ENCODE measurements at places on chromosomes 3 and 15.

DNA sequence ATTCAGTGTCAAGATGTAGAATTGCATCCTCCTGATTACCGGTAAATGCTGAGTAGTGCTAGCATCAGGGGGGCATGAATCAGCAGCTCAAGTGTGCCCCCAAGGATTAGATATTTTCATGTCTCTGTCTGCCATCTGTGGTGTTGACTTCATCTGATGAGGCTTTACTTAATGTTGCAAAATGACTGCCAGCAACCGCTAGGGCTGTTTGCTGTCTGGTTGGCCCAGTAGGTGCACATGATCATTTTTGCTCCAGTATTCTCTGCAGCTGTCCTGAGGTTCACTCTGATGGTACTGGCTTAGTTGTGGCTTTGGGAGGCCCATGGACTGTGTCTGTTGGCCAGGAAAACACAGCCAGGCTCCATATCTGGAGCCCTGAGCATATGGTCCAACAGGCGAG, 316.4 kb downstream of the SOX2 start:
- no peak for DNase-seq

- DNase-seq = no peak
These were observed 18.4 kb upstream of the OPA1 start for GRCh38 chr3:193574488-193575070.

DNA sequence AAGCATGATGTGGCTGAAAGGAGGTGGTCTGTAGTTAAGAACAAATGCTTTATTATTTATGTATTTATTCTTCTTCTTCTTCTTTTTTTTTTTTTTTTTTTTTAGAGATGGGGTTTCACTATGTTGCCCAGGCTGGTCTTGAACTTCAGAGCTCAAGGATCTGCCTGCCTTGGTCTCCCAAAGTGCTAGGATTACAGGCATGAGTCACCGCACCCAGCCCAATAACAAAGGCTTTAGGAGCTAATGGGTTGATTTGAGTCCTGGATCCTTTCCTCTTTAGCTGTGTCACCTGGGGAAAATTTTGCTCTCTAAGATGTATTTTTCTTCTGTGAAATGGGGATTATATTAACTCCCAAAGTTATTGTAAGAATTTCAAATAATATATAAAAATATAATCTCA, 168.8 kb downstream of the PEX5L start:
- no peak for DNase-seq

DNA sequence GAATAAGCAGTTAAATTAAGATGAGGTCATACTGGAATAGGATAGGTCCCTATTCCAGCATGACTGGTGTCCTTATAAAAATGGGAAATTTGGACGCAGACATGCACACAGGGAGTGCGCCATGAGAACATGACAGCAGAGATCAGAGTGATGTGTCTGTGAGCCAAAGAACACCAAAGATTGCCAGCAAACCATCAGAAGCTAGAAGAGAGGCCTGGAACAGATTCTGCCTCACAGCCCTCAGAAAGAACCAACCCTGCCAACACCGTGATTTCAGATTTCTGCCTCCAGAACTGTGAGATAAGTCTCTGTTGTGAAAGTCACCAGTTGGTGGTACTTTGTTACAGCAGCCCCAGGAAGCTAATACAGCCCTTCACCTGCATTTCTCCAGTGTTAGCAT, 34.7 kb downstream of the EPHB1 start:
- DNase-seq = no peak

DNA sequence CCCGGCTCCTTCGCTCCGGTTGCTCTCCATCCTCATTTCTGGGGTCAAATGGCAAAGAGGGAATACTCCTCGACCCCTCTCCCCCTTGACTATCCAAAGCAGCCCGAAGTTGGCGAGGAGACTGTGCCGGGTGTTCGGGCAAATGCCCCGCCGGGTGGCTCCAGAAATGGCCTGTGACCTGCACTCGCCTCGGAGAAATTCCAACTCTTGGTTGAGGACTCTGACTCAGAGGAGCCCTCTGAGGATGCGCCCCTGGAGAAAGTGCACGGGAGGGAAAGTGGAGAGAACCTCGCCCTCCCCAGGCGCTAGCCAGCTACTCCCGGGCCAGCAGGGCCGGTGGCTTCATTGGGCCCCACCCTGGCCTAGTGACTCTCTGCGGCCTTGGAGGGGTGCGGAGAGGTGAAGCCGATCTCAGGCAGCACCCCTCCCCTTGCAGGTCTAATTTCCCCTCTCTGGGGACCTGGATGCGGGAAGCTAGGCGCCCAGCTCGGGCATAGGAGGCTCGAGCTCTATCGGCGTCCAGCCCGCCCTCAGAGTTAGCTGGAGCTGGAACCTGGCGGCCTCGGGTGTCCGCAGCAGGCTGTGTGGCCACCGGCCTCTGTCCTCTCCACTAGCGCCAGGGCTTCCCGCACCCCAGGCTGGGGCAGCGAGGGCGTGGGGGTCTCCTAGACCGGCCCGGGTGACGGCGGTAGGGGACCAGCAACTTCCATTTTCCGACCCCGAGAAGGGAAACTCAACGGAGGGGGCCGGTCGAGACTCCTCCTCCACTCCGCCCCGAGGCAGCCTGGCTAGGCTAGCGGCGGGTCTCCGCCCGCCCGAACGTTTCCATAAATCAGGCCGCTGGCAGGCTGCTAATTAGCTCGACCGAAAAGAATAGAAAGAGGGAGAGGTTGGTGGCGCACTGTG, 29.4 kb downstream of the NR2F2 start:
- DNase-seq = peak; percentile 59

DNA sequence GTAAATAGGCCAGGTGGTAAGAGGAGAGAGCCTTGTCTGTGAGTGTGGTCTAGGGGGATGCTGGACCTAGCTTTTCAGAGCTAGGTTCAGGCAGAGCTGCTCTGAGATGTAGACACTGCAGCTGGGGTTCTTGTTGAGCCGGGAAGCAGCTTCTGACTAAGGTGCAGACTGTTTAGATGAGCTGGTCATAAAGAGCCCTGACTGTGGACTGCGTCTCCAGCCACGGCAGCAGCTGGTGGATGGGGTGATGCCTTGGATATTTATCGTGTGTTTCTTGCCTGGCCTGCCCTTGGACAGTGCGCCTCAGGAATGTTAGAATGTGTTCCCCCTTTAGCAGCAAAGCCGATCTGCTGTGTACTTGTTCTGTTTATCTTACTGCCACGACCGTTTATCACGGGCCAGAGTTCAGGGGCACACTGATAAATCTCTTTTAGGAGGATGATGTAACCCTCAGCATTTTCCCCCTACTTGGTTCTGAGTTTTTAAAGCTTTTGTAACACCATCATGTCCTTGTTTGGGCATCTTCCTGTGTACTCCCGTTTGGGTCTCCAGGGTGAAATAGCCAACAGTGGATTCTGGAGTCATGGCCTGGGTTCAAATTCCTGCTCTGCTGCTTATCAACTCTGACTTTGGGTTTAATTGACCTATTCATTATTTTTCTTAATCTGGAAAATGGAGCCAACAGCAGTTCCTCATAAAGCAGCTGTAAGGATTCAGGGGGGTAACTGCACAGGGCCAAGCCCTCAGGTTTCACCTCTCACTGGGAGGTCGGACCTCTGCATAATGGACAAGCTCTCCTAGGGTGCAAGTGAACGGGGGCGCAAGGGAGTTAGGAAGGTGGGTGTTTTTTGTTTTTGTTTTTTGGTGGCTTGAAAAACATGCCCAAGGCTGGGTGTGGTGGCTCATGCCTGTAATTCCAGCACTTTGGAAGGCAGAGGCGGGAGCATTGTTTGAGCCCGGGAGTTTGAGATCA, 51.4 kb downstream of the FLNB start:
- peak; percentile 98 for DNase-seq

DNA sequence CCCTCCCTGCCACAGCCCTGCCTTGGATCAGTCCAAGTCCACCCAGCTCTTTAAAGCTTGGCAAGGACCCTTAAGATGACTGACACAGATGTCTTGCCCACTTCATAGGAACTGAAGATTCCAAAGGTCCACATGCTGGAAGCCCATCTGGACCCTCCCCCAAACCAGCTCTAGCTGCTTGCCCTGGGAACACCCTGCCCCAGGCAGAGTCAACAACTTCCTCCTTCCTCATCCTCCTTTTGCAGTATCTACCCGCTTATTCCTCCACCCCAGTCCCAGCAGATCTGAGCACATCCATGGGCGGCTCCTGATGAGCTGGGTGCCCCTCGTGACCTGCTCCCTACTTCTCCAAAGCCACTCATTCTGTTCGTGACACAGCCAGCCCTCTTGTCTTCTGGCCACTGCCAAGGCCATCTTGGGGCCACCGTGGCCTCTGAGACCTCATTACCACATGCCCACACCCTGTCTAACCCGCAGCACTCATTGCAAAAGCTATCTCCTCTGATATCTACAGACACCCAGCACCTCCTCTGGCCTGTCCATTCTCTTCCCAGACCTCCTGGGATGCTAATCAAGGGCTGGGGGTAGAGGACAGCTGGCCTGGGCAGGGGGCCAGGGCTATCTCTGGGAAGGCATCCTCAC, 2.0 kb upstream of the PFKFB4 start:
- no peak for DNase-seq

DNA sequence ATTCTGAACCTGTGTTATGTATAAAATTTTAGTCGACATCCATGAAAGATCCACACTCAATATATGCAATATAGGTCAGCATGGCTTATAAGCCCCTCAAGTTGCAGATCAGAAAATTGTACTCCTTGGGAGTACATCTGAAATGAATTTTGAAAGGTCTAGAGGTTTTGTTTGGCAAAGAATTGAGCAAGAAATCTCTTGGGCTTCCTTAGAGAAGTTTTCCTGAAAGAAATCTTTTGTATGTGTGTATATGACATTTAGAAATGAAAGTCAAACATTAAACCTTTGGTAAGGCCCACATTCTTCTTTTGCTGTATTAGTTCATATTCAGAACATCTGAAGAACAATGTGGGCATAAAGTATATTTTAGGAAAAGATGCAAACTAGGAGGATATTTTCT, 1006.6 kb downstream of the NAALADL2 start:
- DNase-seq = no peak
